ENCODE measurements at places on chromosomes 12 and 14.

GRCh38 chr14:89408907-89409700 is 7.9 kb downstream of the FOXN3 start:
- no peak for DNase-seq

GRCh38 chr14:59529189-59529588 is 44.9 kb downstream of the JKAMP start:
- no peak for DNase-seq

GRCh38 chr12:105704787-105705186 is 374.3 kb downstream of the C12orf75 start:
- DNase-seq = no peak

GRCh38 chr12:40253936-40254335 is 29.1 kb downstream of the LRRK2 start:
- no peak for DNase-seq

DNA sequence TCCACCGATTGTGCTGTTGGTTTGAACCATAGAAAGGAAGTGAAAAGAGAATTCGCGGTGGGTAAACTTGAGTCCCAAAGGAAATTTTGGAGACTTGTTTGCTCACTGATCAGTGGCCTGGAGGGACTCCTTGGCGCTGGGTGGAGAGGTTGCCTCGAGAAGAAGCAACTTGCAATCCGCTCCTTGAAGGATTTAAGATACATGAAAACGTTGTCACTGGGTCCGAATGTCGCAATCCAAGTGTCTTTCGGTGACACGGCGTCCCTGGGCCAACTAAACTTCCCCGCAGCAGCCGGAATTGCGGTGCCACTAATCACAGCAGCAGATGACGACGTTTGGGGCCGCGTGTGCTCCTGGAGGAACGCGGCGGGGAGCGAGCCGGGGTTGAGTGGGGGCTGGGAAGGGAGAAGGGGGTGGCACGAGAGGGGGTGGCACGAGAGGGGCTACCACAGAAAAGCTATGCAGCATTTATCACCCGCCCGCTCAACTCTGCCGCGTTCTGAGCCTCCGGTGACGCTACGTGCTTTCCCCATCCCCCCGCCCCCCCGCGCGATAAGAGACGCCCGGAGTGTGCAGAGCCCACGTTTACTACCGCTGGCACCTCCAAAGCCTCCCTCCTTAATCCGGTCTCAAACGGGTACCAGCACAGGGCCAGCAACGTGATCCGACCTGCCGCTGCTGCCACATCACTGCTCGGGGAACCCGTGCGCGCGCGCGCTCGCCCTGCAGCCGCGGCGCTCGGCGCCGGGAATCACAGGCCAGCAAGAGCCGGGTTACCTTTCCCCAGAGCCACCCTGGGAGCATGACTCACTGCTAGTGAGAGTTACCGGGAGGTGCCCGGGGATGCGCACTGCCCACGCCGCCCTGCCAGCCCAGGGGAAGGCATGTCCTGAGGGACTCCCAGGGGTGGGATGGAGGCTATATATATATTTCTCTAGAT is 833 bp upstream of the BHLHE41 start:
- DNase-seq = peak; percentile 35

GRCh38 chr12:46445551-46446235 is 73.1 kb upstream of the SLC38A2 start:
- no peak for DNase-seq

- DNase-seq = no peak
Measured at GRCh38 chr14:52399921-52400595, 85.9 kb downstream of the PTGER2 start.

DNA sequence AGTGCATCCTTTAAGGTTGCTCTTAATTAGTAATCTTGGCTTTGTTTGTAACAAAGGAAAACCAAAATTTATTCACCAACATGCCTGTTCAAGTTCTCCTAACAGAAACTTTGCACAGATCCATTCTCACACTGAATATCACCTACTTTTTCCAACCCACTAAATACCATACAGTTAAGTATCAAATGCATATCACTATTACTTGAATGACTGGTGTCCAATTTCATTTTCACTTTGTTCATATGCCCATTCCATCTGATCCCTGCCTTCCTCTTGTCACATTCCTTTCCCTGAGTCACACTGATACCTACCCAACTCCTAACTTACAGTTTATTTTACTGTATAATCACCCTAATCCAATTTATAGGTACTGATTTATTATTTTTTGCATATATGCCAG is 286.4 kb downstream of the NELL2 start:
- no peak for DNase-seq

- no peak for DNase-seq
Measured at GRCh38 chr12:131065801-131066200, 112.1 kb downstream of the ADGRD1 start.

DNA sequence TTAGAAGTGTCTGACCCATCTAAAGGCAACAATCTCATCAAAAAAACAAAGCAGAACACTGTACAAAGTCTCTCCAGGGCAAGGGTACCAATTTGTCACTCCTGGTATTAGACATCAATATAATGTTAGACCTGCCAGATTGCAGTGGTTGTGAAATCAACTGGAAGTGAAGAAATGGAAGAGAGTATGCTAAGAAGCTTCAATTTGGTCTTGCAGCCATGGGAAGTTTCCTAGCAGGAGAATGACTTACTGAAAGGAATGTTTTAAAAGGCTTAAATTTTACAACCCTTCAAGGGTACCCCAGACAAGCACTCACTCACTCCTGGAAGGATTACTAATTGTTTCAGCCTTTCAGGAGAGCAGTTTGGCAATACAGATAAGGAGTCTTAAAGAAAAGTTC is 18.9 kb downstream of the LLPH start:
- no peak for DNase-seq

DNA sequence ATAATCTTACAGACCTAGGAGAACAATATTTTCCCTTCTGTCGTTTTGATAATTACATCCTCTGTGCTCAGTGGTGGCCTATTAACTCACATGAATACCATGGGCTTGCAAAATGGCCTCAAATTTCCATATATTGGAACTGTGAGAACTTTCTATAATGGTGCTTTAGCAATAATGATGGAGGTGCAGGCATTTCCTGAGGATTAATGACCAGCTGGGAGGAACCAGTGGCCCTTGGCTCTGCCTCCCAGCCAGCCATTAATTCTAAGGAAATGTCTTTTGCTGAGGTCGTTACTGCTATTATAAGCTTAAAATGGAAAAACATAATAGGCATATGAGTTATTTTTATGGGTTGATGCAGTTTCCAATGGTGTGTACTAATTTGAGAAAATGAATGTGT is 33.6 kb downstream of the HMGA2 start:
- no peak for DNase-seq

GRCh38 chr12:65891987-65892481 is 67.8 kb downstream of the HMGA2 start:
- no peak for DNase-seq

DNA sequence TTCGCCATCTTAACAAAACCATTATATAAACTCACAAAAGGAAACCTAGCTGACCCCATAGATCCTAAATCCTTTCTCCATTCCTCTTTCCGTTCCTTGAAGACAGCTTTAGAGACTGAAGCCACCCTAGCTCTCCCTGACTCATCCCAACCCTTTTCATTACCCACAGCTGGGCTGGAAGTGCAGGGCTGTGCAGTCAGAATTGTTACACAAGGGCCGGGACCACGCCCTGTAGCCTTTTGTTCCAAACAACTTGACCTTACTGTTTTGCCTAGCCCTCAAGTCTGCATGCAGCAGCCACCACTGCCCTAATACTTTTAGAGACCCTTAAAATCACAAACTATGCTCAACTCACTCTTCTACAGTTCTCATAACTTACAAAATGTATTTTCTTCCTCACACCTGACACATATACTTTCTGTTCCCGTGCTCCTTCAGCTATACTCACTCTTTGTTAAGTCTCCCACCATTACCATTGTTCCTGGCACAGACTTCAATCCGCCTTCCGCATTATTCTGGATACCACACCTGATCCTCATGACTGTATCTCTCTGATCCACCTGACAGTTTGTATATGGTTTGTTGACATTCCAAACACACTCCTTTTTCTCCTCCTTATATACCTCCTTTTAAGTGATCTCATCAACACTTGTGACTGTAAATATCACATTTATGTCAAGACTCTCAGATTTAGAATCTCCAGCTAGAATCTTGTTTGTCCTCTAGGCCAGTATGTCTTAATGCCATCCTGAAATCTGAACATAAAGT is 208.7 kb downstream of the KITLG start:
- no peak for DNase-seq

DNA sequence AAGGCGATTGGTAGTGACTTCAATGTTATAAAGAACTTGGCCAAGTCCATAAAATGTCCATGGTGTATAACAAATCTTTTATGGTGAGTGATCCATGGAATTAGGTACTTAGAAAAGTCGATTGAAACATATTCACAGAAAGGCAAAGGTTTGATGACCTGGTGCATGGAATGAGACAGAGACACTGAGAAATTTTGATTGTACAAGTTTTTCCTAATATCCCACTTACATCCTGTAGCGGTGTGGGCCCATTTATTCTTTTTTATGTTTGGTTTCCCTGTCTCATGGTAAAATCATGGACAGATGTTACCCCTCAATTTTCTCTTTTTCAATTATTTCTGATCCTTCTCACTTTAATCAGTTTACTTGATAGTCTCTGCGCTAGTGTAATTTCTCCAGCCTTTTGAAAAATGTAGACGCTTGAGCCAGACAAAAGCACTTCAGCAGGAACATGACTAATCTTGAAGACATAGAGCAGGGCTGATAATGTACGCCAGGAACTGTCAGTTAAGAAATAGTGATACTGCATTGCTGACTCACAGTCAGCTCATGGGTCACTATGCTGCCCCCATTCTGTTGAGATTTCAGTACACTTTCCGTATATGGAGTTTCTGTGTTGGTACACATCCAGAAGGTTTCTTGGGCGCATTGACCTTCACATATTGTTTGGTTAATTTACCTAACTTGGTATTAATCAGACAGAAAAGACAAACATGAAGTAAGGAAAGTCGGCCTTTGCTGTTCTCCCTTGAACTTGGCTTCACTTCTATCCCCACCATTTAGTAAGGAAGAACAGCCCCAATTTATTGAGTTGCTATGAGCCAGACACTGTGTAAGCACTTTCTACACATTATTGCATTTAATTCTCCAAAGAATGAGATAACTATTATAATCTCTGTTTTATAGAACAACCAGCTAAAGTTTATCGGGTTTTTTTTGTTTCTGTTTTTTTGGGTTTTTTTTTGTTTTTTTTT is 841.7 kb downstream of the DIO2 start:
- DNase-seq = no peak

- DNase-seq = no peak
Measured at GRCh38 chr14:23355871-23356435, 3.3 kb upstream of the SLC22A17 start.

- DNase-seq = no peak
Measured at GRCh38 chr12:104718304-104718929, 239.7 kb downstream of the SLC41A2 start.

DNA sequence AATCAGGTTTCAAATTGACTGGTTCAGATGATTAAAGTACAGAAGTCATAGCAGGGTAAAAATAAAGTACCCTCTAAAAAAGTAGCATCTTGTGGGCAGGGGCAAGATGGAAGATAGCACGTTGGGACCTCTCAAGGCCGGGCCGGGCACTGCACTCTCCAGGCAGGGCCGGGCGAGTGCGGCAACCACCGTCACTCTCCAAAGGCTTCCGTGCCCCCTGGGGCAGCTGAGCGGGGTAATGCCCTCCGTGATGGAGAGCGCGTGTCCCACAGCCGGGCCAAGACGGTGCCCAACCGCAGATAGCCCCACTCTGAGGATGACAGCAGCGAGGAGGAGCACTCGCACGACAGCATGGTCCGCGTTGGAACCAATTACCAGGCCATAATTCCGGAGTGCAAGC is 8.6 kb upstream of the PLXNC1 start:
- no peak for DNase-seq

- no peak for DNase-seq
Measured at GRCh38 chr14:102419716-102420115, 57.0 kb downstream of the TECPR2 start.

DNA sequence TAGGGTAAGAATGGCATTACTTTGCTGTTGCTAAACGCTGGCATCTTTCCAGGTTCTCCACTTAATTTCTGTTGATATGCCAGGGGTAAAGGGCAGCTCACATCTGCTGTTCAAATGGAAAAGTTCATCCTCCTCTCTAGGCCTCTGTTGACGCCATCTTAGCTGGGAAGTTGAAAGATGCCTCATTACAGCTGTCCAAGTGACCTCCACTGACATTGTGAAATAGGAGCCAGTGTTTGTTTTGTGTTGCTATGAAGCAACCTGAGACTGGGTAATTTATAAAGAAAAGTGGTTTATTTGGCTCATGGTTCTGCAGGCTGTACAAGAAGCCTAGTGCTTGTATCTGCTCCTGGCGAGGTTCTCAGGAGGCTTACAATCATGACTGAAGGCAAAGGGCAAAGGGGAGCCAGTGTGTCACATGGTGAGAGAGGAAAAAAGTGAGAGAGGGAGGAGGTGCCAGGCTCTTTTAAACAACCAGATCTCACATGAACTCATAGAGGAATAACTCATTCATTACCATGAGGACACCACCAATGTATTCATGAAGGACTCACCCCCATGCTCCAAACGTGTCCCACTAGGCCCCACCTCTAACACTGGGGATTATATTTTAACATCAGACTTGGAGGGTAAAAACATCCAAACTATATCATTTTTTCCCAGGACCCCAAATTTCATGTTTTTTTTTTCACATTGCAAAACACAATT is 3.2 kb upstream of the ADAM21 start:
- no peak for DNase-seq

DNA sequence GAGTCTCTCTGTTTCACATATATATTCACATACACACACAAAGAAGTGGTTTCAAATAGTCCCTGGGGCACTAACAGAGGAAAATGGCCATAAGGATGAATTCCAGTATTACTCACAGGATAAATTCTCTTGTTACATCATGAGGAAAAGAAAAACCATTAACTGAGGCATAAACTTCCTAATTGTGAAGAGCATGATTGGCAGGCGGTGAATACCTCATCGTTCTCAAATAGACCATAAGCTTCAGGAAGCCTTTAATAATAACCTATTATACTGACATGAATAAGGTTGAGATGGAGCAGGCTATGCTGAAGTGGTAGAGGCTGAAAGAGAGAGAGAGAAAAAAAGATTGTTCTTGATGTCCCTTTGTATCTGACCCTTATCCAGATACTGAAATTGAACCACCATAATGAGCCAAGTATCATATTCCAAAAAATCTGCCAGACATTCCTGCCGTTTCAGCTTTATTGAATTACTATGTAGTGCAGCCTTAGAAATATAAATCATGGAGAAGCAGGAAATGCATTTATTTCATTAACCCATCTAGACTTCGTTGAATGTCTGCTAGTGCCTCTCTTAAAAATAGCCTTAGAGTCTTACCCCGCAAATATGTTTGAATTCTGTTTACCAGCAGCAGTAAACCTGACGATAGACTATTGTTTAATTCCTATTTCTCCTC is 86.8 kb downstream of the NUAK1 start:
- no peak for DNase-seq

- no peak for DNase-seq
Measured at GRCh38 chr12:71438670-71439361, 782 bp upstream of the LGR5 start.
